ENCODE measurements at places on chromosomes 1 and 21.

DNA sequence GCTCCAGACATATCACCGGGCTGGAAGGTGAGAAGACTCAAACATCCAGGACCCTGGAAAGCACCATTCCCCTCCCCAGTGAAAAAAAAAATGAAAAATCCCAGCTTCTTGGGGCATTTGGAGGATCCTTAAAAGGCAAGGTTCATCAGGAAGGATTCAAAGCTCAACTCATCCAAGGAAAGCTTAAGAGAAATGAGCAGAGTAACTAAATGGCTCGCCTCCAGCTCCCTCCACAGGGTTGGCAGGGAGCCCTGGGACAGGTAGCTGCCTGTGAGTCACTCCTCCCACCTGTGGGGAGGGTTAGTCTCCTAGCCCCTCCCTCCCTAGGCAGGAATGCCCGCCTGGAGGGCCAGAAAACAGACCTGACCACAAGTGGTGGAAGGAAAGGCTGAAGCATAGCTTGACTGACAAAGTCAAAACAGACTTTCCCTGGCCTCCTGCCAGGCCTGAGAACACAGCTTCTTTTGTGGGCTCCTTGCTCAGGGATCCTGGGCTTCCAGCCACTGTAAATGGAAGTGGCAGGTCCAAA, 712 bp upstream of the LAMB3 start:
- peak; percentile 72 for DNase-seq

- no peak for DNase-seq
These were observed 64.7 kb upstream of the HIVEP3 start for GRCh38 chr1:41983451-41983850.

DNA sequence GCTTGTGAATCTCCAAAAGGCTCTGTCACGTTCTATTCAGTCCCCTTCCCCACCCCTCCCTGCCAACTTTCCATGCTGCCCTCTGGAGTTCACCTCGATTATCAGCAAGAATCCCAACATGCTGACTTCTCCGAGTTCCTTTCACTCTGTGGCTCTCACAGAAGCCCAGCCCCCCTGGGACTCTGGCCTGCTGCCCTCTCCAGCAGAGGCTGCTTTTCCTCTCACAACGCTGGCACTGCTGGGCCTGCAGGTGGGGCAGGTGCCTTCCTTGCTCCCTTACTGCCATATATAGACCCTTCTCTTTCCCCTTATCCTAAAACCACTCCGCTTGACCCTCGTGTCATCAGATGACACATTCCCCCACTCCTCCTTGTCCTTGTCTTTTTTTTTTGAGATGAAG, 10.2 kb upstream of the RNF186 start:
- no peak for DNase-seq

DNA sequence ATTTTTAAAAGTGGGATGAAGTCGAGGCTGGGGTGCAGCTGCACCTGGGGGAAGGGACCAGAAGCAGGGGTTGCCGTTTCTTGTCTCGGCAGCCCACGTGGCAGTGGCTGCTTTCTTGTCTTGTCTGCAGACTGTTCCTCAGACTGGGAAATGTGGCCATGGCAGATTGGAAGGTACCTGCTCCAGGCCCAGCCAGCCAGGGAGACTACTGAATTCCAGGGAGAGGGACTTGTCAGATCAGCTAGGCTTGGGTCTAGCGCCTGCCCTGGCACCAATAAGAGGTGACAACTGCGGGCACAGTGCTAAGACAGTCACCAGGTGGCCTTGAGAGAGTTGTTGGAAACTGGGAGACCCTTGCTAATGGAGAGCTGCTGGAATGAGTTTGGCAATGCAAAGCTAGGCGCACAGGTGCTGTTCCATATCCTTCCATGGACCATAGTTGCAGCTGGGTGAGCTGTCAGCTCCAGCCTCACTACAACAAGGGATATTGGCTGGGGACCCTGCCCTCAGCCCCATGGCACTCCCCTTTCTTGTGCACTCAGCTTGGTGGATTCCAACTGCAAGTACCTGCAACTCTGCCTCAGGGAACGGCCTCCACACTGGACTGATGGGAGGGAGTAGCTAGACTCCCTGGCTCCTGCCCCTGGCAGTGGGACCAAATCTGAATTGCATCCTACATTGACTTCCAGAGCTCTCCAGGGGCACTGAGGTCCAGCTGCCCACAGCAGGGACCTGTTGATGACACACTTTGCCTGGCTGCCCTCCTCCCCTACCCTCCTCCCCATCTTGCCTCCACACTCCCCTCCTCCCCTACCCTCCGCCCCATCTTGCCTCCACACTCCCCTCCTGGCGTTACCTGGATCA, 9.9 kb upstream of the IL22RA1 start:
- no peak for DNase-seq

GRCh38 chr1:17883662-17884395, 128.7 kb downstream of the ACTL8 start:
- DNase-seq = no peak

DNA sequence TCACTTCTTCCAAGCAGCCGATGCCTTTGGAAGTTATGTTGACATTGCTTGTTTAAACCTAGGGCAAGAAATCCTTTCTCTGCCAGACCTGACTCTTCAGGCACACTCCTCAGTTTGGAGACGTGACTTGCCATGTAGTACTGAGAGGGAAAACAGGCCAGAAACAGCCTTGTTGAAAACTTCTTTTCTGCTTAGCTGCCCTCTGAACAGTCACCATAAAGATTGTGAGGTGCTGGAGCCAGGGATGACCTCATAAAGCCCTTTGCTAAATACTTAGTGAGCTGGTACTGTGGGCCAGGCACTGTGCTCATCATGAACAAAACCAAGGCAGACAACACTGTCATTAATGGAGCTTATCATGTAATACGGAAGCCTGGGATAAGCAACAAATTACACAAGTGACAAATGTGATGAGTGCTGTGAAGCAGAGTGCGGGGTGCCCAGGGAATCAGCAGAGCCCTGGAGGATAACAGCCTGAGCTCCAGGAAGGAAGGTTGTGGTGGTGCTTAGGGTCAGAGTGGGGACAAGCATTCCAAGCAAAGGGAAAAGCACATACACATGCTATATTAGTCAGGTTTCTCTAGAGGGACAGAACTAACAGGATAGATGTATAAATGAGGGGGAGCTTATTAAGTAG, 42.4 kb downstream of the MTARC1 start:
- no peak for DNase-seq

DNA sequence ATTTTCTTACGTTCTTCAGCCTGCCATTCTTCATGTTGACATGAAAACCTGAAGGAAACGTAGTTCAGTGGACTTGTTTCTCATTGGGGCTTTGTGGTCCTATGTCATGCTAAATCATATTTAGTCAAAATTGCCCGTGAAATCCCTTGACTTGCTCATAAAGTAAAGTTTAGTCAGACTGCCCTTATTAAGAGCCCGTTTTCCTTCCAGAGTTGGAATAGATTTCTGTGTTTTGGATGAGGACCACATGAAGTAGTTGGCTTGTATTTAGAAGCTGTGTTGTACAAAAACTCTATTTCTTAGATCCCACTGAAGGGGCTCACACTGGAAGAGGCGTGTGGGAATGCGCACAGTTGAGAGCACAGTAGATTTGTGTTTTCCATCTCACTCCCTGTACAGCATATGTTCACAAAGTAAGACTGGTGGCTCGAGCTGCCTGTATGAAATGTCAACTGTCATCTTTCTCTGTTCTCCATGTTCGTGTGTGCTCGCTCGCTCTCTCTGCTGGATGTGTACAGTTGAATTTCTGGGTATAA, 42.4 kb downstream of the CAMTA1 start:
- DNase-seq = no peak

DNA sequence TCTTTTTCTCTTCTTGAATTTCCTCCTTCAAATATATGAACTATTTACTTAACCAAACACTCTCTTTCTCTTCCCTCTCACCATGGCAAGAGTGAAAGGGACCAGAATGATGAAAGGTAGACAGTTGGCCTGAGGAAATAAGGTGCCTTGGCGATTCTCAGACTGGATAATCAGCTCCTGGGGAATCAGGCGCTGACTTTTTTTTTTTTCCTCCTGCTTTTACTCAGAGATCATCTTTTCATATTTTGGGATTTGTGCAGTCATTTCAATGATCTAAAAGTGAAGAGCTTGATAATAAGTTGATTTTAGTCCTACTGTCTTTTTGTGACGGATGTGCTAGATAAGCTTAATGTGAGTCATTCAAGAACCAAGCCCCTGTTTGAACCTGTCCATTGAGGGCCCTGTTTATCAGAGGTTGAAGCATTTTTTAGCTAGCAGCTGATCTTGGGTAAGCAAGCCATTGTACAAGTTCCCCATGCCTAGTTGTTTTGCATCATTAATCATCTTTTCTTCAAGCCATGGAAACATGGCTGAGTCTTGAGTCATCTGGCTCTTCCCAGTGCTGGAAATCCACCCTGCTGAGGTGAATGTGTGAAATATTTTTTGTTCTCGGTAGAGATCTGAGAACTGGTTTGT, 40.8 kb downstream of the ITSN1 start:
- peak; percentile 98 for DNase-seq

- DNase-seq = no peak
These were observed 1.4 kb upstream of the FAM151A start for GRCh38 chr1:54624466-54625464.

GRCh38 chr1:32186077-32186476, 6.6 kb downstream of the TXLNA start:
- DNase-seq = no peak

DNA sequence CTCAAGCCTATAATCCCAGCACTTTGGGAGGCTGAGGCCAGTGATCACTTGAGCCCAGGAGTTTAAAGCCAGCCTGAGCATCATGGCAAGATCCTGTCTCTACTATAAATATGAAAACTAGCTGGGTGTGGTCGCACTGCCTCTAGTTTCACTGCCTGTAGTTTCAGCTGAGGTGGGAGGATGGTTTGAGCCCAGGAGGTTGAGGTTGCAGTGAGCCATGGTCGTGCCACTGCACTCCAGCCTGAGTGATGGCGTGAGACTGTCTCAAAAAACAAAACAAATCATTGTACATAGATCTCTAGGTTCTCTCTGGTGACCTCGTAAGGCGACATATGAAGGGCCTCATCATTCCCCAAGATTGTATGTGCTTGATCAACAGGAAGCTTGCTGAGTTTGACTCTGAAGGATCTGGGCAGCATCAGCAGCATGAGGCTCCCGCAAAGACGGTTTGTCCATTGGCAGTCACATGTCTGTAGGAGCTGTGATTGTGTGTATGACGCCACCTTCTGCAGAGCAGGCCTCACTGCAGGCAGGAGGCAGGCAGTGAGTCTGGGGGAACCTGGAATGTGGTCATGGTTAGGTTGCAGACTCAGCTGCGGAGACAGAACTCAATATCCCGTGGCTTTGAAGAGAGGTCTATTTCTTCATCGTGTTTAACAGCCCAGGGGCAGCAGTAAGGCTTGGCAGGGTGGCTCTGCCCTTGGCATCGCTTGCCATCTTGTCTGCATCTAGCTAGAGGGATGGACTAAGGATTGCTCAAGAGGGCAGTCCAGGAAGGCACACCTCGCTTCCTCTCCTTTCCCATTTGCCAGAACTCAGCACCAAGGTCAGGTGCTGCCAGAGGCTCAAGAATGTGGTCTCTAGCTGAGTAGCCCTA, 14.0 kb downstream of the ATP5PO start:
- DNase-seq = peak; percentile 9

Data from NCI-H226 (cell line).